SJCRH30 (cell line): ENCODE measurements at places on chromosomes 1 and 21. TPM values are rescaled to one million over a fixed set of nuclear protein-coding genes. Genes with fewer than 3 reads are reported as not detected.

DNA sequence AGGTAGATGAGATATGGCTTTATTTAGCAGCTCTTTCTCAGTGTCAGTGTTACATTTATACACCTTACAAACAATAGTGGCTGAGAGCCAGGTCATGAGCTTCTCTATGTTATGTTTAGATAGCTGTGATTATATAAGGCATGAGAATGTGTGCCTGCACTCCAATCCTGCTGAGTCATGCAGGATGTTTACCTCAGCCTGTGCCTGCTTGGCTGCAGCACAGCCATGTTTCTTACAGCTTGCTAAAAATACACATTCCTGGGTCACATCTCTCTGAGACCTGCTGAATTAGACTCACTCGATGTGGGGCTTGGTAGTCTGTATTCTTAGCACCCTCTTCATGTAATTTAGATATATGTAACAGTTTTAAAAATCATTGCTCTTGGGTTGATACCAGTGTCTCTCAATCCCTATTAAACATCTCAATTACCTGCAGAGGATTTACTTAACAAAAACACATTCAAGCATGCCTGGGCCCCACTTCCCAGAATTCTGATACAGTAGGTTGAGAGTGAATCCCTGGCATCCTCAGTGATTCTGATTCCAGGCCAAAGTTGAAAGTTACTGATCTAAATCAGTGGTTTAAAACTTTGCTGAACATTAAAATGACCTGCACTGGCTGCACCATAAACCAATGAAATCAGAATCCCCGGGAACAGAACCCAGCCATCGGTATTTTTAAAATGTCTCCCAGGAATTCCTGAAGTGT, 107.5 kb downstream of the GDAP2 start:
- peak; percentile 54 for DNase-seq

The NBPF6 gene
- 0.63 and 0.69 TPM in 2 replicates for total RNA-seq

- peak; percentile 84 for DNase-seq
Observed at GRCh38 chr21:31514598-31514997, 144.9 kb upstream of the SOD1 start.

GRCh38 chr21:29436143-29436542, 137.4 kb downstream of the BACH1 start:
- DNase-seq, result no peak

DNA sequence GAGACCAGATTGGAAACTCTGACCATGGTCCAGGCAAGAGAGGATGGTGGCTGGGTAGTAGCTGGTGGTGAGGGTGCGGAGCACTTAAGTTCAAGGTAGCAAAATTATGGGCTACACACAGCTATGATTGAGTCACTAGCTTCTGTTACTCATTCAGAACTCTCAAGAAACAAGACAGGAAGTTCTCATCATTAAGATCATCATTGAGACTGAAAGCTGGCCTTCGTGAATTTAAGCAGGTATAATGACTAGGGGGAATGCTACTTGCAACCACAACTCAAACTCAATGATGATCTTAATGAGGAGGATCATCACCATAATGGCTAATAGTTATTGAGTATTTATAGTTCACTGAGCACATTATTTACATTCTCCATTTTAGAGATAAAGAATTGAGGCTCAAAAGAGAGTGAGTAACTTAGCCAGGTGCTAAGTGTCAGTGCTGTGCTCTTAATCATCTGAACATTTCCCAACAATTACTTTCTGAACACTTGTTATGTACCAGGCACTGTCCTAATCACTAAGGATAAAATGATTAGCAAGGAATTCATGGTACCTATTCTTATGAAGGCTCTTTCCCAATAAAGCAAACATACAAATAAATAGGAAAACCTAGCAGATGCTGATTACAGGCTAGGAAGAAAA, 286.3 kb upstream of the C1orf105 start:
- DNase-seq, result no peak

- DNase-seq, result no peak
Observed at GRCh38 chr1:14716474-14716873, 118.0 kb downstream of the KAZN start.

GRCh38 chr1:228455715-228456114, 31.5 kb upstream of the RNF187 start:
- no peak for DNase-seq

- DNase-seq, result no peak
Observed at GRCh38 chr1:46053734-46054133, 78.7 kb downstream of the PIK3R3 start.

DNA sequence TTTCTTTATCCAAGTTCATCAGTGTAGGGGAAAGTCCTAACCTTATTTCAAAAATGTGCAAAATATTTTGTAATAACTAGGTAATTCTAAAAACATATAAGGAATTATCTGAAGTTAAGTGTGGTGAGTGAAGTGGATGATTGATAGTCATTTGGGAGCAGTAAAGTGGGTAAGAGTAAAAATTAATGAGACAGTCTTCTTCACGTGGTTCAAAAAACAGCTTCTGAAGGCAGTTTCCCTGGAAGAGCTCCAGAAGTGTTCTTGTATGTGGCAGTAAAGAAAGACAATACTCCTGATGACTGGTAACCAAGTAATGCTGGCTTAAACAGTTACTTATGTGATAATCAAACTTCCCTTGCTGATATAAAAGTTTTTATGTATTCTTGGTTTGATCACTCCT, 50.3 kb downstream of the LEPR start:
- DNase-seq, result no peak

DNA sequence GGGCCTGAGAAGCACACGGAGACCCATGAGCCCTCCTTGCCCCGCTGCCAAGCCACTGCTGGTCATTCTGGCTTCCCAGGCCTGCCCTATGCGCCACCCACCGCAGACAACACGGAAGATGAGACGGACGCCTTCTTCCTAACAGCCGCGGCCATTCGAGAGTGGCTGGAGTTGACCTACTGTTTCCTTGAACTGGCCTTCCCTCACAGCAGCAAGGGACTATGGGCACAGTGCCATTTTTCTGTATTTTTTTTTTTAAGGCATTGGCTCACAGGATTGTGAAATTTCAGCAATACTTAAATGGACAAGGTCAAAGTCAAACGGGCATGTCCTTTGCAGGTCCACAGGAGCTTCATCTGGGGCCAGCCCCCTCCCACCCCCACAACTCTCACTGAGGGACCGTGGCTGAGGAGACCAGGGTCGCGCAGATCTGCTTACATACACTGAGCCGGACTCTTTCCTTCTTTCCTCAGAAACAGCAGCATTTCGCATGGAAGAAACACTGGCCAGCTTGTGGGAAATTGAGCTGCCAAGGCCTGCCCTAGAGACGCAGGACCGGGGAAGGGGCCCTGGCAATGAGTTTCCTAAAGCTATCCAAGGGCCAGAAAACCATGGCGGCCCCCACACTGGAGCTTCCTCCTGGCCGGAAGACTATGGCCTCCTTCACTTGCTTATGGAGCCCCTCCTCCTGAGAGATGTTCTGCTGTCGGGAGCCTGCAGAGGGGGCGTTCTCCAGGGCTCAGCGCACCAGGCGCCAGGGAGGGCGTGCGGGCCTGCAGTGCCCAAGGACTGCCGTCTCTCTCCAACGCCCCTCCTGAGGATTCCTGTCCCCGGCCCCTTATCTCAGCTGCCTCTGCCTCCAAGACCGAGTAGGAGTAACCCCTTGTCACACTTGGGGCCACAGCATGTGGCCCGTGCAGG, 98.9 kb downstream of the PGBD5 start:
- no peak for DNase-seq

DNA sequence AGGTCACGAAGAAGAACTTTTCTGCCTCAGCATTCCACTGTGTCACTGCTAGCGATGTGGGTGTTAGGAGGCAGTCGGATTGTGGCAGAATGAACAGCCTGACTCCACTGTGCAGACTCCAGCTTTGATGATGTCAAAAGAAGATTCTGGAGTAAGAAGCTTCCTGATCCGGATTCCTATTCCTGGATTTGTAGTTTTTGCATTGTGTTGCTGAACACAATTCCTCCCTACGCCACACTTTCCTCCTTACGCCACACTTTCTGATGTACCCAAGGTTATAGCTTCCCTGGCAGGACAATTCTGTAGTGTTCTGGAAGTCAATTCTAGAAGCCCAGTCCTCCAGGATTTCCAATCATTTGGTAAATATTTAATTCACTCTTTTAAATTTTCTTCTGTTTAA, 665.2 kb upstream of the ADGRL2 start:
- no peak for DNase-seq
